ENCODE measurements at places on chromosomes 11 and 22. TPM values are rescaled to one million over a fixed set of nuclear protein-coding genes. Genes with fewer than 3 reads are reported as not detected.

- no peaks in the 10 kb centered on the region for H3K4me1 ChIP-seq
- no peak for DNase-seq
- no peak overlapping the region for H3K4me3 ChIP-seq
These were observed 662.5 kb upstream of the TENM4 start for GRCh38 chr11:80103142-80103859.

GRCh38 chr22:39661501-39661841 lies 90.9 kb downstream of the CACNA1I start:
- no peak for DNase-seq
- H3K4me1 ChIP-seq: peaks cover 77% of the 10 kb centered on the region
- peak overlapping the region; percentile 72 for H3K27ac ChIP-seq
- peaks cover 13% of the 10 kb centered on the region for H3K27me3 ChIP-seq

DNA sequence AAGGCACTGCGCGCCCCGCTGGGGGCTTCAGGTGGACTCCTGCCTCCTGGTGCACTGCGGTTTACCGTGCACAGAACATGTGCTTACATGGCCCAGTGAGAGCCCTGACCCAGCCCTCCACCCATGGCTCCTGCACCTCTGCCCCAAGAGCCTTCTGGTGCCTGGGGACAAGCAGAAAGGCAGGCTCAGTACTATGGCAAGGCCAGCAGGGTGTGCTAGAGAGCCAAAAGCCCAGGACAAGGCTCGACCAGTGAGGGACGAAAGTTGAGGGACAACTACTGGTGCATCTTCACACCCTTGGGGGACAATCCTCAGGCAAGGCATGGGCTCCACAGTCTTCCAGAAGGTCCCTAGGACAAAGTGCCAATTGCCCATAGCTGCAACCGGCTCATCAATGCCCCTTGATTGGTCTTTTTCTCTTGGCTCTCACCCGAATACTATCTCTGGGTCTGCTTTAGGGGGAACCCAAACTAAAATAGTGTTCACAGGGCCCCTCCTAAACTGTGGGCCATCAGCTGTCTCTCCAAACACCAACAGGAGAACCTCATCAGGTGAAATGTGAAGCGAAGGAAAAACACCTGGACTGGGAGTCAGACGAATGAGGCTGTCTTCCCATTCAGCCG lies 13.5 kb downstream of the PGA5 start:
- H3K36me3 ChIP-seq: no peaks in the 10 kb centered on the region
- H3K4me1 ChIP-seq: no peaks in the 10 kb centered on the region
- H3K27me3 ChIP-seq: no peaks in the 10 kb centered on the region
- H3K4me3 ChIP-seq: no peak overlapping the region

Gene SYT8
- total RNA-seq: not detected

DNA sequence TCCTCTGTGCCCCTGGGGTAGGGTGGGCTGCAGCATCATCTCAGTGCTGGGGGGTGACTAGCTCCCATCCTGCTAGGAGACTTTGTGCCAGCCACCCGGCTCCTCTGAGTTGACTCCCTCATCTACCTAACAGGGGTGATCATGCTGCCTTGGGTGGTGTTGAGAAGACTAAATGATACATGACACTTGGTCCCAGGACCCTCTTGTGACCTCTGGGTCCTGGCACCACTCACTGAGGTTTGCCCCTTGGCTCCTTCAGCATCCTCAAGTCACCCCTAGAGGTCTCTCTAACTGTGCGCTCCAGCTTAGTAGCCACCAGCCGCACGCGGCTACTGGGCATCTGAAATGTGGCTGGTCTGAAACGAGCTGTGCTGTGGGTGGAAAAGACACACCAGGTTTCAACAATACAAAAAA lies 72.1 kb downstream of the LRRC32 start:
- no peak overlapping the region for H3K27ac ChIP-seq
- peaks cover 5% of the 10 kb centered on the region for H3K4me1 ChIP-seq
- peaks cover 3% of the 10 kb centered on the region for H3K27me3 ChIP-seq
- peaks cover 1% of the 10 kb centered on the region for H3K36me3 ChIP-seq

Gene CCDC87
- not detected for total RNA-seq

- H3K4me3 ChIP-seq: no peak overlapping the region
- peaks cover 56% of the 10 kb centered on the region for H3K27me3 ChIP-seq
- no peaks in the 10 kb centered on the region for H3K36me3 ChIP-seq
- no peak overlapping the region for H3K27ac ChIP-seq
- H3K4me1 ChIP-seq: no peaks in the 10 kb centered on the region
- no peak for DNase-seq
These were observed 944 bp upstream of the SCGB1D2 start for GRCh38 chr11:62241095-62241494.

- no peaks in the 10 kb centered on the region for H3K27me3 ChIP-seq
- DNase-seq: no peak
- H3K36me3 ChIP-seq: no peaks in the 10 kb centered on the region
These were observed 34.2 kb downstream of the MICAL3 start for GRCh38 chr22:17990147-17990546.

Gene PLAAT5
- total RNA-seq: 0.18 TPM

Gene OR51B2
- total RNA-seq: not detected

- no peaks in the 10 kb centered on the region for H3K27me3 ChIP-seq
- H3K4me1 ChIP-seq: no peaks in the 10 kb centered on the region
- no peak for DNase-seq
- H3K27ac ChIP-seq: no peak overlapping the region
These were observed 84.4 kb downstream of the CSTPP1 start for GRCh38 chr11:47020793-47021526.

Gene SLN
- total RNA-seq: not detected

DNA sequence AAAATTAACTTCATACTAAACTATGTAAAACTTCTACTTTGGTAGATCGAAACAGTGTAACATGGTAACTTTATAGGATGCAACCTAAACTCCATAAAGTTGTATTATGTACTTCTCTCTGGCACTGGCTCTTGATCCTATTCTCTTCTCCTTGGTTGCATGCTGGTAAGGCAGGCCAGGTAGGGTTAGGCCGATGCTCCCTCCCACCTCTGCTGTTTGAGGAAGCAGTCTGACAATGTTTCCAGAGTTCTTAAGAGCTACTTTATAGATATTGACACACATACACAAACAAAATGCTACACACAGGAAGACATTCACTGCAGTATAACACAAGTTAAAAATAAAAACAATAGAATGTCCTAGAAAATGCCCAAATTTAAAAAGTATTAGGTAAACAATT lies 22.5 kb downstream of the CTSC start:
- peaks cover 13% of the 10 kb centered on the region for H3K4me1 ChIP-seq
- no peaks in the 10 kb centered on the region for H3K27me3 ChIP-seq
- no peak for DNase-seq

Gene CYTH4
- 193 TPM for total RNA-seq

Gene TMEM41B
- 78.6 TPM for total RNA-seq

GRCh38 chr11:94010136-94010535 lies 11.0 kb upstream of the HEPHL1 start:
- no peaks in the 10 kb centered on the region for H3K4me1 ChIP-seq
- H3K27ac ChIP-seq: no peak overlapping the region
- no peak overlapping the region for H3K4me3 ChIP-seq
- H3K36me3 ChIP-seq: no peaks in the 10 kb centered on the region

DNA sequence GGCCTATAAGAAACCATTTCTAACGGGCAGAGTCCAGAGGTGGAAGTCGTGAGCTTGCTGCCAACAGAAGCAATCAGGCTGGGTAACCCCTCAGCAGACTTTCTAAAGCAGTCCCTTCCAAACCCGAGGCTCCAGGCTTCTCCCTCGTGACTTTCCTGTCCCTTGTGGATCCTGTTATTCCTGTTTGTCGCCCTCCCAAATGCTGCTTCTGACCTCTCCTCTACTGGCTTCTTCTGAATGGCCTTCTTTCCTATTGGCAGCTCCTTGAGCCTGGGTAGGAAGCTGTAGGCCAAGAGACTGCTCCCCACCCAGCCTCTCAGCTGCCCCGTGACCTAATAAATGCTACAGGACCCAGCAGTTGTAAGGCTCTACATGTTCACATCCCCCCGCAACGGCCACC lies 35.0 kb downstream of the MAFF start:
- H3K27me3 ChIP-seq: no peaks in the 10 kb centered on the region
- peaks cover 7% of the 10 kb centered on the region for H3K4me1 ChIP-seq
- no peak overlapping the region for H3K4me3 ChIP-seq
- DNase-seq: no peak
- H3K27ac ChIP-seq: no peak overlapping the region

DNA sequence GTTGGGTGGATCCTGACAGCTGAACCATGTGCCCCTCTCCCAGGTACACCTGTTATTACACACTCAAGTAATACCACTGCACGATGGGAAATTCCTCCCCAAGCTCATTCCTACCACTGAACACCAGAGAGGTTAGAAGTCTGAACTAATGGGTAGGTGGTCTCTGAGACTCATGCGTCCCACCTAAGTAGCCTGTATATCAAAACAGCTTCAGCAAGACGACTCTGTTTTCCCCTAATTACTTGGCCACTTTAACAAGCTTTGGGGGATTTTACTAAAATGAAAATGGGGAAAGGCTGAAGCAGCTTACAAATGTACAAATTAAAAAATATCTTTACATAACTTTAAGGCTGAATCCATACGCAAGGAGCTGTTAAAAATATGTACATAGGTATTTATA lies 29.4 kb downstream of the LGR4 start:
- H3K27ac ChIP-seq: no peak overlapping the region
- H3K27me3 ChIP-seq: peaks cover 5% of the 10 kb centered on the region
- no peaks in the 10 kb centered on the region for H3K36me3 ChIP-seq
- no peaks in the 10 kb centered on the region for H3K4me1 ChIP-seq
- DNase-seq: no peak
- no peak overlapping the region for H3K4me3 ChIP-seq

DNA sequence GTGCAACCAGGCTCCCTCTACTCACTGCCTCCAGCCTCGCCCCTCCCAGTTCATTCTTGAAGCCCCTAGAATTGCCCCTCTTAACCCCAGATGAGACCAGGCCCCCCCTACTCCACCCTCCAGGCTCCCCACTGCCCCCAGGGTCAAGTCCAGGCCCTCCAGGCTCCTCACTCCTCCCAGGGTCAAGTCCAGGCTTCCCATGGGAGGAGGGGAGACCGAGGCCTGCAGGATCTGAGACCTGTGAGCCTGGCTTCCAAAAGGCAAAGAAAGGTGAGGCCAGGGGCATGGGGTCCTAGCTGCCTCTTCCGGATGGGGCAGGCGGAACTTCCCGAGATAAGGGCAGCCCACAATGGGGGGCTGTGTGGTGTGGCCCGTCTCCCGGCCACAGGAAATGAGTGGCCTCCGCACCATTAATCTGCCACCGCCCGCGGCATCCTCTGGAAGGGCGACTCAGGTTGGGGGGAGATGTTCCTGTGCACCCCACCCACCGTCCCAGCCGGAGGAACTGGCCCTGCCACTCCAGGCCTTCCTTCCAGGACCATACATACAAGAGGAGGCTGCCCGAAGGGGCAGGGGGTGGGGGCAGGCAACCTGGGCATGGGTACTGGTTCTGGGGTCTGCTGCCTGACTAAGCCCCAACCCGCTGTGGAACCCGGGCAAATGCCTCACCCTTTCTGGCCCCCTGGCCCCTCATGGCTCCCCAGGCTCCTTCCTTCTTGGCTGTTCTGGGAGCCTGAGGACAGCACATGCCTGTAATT lies 35.1 kb upstream of the WNT11 start:
- DNase-seq: no peak
- H3K27me3 ChIP-seq: no peaks in the 10 kb centered on the region
- peaks cover 4% of the 10 kb centered on the region for H3K4me1 ChIP-seq
- H3K4me3 ChIP-seq: no peak overlapping the region

DNA sequence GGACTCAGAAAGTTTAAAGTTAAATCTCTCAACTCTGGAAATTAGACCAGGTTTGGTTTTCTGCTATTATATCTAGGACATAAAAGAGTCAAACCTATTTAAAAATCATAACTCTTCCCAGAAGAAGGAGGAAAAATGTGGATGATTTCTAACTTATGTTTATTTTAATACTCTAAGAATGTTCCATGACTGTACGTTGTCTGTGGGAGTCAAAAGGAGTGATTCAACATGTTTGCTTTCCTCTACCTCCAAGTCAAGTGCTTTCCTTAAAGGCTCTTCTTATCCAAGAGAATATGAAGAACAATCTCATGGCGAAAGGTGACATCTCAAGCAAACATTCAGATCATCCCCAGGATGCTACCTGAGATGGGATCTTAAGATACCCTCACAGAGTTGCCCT lies 21.6 kb downstream of the OR51E1 start:
- H3K4me1 ChIP-seq: no peaks in the 10 kb centered on the region
- peaks cover 16% of the 10 kb centered on the region for H3K27me3 ChIP-seq
- DNase-seq: no peak

DNA sequence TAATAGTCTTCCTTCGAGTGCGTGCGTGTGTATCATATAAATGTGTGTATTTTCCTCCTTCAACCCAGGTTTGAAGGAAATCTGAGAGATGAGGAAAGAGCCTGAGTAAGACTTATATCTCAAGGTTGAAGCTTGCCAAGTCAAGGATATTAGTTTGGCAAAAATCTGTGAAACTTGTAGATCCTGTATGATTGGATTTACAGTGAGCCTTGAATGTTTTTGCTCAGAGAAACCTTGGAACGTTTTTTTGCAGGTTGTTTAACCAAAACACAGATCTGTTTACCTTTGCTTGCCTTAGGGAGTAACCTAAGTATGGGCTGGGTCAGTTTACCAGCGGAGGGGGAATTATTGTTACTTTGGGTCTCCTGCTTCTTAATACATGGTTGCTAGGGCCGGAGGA lies 35.9 kb upstream of the SORL1-AS1 start:
- H3K4me3 ChIP-seq: no peak overlapping the region
- peaks cover 88% of the 10 kb centered on the region for H3K36me3 ChIP-seq
- DNase-seq: no peak
- H3K4me1 ChIP-seq: peaks cover 50% of the 10 kb centered on the region

- H3K27ac ChIP-seq: no peak overlapping the region
- no peaks in the 10 kb centered on the region for H3K27me3 ChIP-seq
- H3K36me3 ChIP-seq: peaks cover 33% of the 10 kb centered on the region
- peaks cover 6% of the 10 kb centered on the region for H3K4me1 ChIP-seq
These were observed 88.1 kb downstream of the RELT start for GRCh38 chr11:73464347-73464746.

- no peaks in the 10 kb centered on the region for H3K4me1 ChIP-seq
- H3K36me3 ChIP-seq: no peaks in the 10 kb centered on the region
- H3K4me3 ChIP-seq: no peak overlapping the region
- H3K27me3 ChIP-seq: no peaks in the 10 kb centered on the region
These were observed 1021.4 kb upstream of the TENM4 start for GRCh38 chr11:80462211-80462610.

Gene SMTNL1
- not detected for total RNA-seq

GRCh38 chr22:22692707-22693530 lies 48.5 kb downstream of the GGTLC2 start:
- DNase-seq: peak; percentile 62
- no peaks in the 10 kb centered on the region for H3K36me3 ChIP-seq
- H3K4me3 ChIP-seq: no peak overlapping the region
- no peaks in the 10 kb centered on the region for H3K27me3 ChIP-seq
- no peaks in the 10 kb centered on the region for H3K4me1 ChIP-seq
- H3K27ac ChIP-seq: peak overlapping the region; percentile 82

GRCh38 chr11:8641332-8641731 lies 41.1 kb downstream of the TRIM66 start:
- H3K27ac ChIP-seq: no peak overlapping the region
- H3K36me3 ChIP-seq: peaks cover 49% of the 10 kb centered on the region
- no peak for DNase-seq
- no peaks in the 10 kb centered on the region for H3K27me3 ChIP-seq
- H3K4me3 ChIP-seq: no peak overlapping the region
